ENCODE measurements at places on chromosomes 11 and 22. TPM values are rescaled to one million over a fixed set of nuclear protein-coding genes. Genes with fewer than 3 reads are reported as not detected.

- no peak for DNase-seq
Measured at GRCh38 chr22:43077121-43077877, 11.9 kb downstream of the TTLL1 start.

GRCh38 chr11:62588966-62589637, 2.2 kb downstream of the TUT1 start:
- DNase-seq = no peak

GRCh38 chr11:65066805-65067291, 8.5 kb upstream of the NAALADL1 start:
- DNase-seq = no peak

DNA sequence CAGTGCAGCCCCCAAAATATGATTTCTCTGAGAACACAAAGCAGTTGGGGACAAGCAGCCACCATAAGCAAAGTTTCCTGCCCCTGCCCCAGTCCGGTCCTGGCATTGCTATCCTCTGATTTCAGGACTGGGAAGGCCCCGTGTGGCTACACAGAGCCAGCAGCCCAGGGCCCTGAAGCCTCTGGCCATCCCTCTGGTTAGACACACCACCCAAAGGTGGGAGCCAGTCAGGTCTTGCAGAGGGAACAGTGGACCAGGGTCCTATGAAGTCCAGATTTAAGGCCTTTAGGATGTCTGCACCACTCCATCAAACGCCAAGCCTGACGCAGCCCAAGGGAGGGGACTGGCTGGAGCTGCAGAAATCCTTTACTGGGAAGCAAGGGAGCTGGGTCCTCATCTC, 63.4 kb downstream of the SLC22A12 start:
- no peak for DNase-seq

DNA sequence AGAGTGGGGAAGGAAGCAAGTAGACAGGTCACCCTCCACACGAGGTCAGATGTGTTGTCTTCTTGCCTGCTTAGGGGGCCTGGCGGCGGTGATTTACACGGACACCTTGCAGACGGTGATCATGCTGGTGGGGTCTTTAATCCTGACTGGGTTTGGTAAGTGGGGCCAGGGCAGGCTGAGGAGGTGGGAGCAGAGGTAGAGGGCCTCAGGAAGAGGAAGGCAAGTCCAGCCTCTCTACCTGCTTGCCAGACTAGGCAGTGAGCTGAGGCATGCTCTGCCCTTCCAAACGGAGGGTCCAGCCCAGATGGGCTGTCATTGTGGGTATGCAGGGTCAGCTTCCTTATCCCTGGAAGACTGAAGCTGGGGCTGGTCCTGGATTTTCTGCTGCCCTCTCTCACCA, 39.9 kb downstream of the SLC5A1 start:
- DNase-seq = no peak

DNA sequence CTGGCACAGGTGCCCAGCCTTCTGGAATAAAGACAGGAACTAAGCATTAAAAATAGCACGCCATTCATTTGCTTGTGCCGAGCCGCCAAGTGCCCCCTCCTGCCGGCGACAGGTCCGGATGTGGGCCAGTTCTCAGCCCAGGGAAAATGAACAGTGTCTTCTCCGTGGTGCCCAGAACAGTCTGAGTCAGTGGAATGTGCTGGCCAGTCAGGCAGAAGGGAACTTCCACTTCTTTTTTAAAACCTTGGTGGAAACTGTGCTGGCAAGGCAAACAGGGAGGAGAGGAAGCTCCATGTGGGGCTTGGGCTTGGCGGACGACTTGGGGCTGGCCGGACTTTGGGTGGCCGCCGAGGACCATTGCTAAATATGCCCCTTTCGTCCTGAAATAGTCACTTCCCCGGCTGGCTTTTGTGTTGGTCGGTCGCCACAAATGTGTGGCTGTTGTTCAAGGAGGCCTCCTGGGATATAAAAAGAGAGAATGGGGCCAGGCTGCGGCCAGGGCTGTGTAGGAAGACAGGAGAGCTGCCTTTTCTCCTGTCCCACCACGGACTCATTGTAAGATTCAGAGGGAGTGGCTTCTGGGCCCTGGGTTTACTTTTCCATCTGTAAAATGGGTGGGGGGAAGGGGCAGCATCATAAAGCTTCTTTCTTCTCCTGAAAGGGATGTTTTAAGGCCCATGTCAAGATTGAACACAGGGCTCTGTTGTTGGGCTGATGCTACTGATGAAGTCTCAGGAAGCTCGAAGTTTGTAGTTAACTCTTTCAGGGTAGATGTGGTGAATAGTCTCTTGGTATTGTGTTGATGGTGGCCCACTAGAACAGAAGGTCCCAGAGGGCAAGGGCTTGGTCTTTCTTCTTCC, 101.0 kb downstream of the PTPRJ start:
- peak; percentile 13 for DNase-seq

- no peak for DNase-seq
Measured at GRCh38 chr11:74366576-74366975, 31.7 kb downstream of the PGM2L1 start.

DNA sequence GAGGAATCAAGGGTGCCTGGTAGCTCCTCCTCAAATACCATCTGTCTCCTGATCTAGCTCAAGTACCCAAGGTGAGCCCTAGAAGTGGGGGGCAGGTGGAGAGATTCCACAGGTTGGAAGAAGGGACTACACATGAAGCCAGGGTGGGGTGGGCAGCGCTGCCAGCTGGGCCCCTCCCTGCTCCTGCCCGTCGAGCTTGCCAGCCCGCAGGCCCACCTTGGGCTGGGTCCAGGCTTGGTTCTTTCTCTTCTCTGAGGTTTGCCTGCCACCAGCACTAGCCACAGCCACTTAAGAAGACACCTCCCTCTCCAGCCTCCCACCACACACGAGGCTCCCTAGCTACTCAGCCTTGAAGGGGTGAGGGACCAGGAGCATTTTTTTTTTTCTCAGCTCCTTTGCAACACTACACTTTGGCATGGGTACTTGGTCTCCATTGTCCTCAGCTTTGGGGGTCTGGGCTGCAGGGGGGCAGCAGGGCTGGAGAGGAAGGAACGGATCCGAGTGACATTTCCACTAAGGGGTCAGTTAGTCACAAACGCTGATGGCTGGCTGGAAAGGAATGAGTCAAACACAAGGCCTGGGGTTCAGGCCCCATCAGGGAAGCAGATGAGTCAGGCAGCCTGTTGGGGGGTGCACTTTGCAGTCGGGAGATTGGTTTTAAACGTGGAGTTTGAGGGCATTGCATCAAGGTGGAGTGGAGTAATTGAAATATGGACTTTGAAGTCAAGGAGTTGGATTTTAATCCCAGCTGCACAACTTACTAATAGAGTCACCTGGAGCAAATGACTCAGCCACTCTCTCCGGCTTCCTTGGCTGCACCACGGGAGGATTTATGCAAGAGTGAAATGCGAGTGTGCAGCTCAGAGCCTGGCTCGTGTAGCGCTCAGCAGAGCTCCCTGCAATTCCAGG, 7.4 kb upstream of the NPTXR start:
- peak; percentile 64 for DNase-seq

DNA sequence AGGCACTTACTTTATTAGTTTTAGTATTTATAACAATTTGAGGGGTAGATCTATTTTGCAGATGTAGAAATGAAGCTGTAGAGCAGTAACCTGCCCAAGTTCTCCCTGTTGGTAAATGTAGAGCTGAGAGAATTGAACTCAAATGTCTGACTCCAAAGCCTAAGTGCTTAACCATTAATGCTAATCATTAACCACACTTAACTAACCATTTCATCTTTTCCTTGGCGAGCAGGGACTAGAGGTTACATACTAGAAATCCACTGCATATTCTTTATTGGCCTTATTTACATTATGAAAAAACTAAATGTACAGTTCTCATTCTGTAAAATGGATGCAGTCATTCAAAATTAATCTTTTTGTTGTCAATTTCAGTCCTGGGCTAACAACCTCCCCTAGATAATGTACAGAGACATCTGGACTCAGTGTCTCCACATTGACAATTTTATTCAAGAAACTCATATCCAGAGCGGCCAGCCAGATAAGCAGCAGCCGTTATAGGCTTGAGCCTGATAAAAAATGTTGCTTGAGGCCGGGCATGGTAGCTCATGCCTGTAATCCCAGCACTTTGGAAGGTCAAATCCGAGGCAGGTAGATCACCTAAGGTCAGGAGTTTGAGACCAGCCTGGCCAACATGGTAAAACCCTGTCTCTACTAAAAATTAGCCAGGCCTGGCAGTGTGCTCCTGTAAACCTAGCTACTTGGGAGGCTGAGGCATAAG, 76.7 kb upstream of the PICALM start:
- no peak for DNase-seq

DNA sequence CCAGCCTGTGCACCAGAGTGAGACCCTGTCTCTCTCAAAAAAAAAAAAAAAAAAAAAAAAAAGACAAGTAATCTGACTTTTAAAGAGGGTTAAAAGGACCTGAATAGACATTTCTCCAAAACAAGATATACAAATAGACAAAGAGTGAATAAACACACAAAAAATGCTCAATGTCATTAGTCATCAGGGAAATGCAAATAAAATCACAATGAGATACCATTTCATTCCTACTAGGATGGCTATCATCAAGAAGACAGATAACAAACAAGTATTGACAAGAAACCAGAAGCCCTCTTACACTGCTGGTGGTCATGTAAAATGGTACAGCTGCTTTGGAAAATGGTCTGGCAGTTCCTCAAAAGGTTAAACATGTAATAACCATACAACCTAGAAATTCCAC, 4.1 kb downstream of the RIC3 start:
- peak; percentile 56 for DNase-seq

The CABP7 gene
- total RNA-seq = not detected

The EXPH5 gene
- 22.3 TPM for total RNA-seq

All from bronchial epithelial cell (primary cell).